ENCODE measurements at places on chromosomes 7 and 10.

DNA sequence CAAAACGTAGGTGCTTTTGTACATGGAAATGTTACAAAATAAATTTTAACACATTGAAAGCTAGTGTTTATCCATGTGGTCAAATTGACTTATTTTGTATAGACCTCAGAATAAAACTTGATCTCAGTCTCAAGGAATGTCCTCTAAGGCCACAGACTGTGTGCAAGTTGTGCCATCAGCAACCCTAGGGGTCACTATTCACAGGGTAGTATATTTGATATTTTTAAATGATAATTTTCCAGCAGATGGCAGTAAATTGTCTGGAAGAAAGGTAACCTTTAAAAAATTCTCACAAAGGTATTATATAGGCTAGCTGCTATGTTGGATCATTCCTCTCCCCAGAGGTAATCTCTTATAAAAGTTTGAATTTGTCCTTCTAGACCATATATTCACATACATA lies 12.9 kb upstream of the SNX10 start:
- DNase-seq, result no peak

DNA sequence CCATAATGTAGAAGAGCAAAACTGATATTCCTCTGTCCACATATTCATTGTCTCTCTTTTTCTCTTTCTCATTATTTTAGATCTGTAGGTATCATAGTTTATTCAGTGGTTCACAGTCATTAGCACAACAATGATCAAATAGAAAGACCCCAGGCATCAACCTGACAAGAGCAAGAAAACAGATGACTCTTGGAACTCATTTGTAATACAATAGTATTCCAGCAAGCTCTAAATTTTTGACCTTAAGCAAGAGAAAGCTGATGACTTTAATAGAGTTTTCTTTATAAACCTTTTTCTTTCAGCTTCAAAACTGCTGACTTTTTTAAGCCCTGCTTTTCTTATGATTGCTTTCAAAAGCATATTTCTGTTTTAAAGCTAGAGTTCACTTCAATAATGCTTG lies 507.5 kb upstream of the SORCS1 start:
- no peak for DNase-seq

GRCh38 chr10:60524541-60524940 lies 134.9 kb upstream of the ANK3 start:
- DNase-seq, result no peak

GRCh38 chr10:55287346-55287745 lies 486.3 kb upstream of the PCDH15 start:
- DNase-seq, result no peak

DNA sequence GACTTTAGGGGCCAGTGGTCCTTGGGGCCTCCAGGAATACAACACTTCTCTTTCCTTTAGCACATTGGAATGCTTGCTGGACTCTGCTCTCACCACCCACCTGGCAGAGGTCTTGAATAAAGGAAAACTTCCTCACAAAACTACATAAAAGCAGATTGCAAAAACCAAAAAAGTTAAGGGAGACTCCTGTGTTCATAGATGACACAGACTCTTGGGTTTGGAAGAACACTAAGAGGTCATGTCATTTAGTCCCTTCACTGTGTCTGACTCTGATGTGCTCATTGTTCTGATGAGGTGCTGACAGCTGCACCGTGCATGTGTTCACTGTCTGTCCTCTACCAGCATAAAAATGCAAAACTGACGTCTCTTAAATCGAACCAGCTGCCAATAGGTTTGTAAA lies 11.4 kb downstream of the BLNK start:
- no peak for DNase-seq

DNA sequence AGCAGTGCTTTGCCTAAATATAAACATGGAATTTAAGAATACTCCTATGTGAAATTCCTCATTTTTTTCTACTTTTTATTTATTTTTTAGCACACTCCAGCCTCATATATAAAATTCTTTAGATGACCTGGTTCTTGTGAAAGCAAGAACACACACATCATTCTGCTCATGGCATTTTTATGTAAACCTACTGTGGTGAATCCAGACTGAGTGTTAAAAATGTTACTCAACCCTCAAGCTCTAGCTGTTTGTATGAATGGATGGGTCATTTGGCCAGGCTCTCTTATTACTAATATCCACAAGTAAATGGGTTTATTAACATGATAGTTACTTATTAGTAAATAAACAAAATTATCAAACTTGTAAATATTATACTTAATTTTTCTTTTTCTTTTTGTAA lies 551.7 kb upstream of the LRRN3 start:
- DNase-seq, result no peak

GRCh38 chr7:22702516-22702915 lies 24.5 kb upstream of the IL6 start:
- DNase-seq, result no peak

All from fibroblast of the conjunctiva (primary cell).